ENCODE measurements at places on chromosomes 4 and X.

GRCh38 chr4:114866901-114867670 lies 246.3 kb downstream of the NDST4 start:
- DNase-seq, result no peak

DNA sequence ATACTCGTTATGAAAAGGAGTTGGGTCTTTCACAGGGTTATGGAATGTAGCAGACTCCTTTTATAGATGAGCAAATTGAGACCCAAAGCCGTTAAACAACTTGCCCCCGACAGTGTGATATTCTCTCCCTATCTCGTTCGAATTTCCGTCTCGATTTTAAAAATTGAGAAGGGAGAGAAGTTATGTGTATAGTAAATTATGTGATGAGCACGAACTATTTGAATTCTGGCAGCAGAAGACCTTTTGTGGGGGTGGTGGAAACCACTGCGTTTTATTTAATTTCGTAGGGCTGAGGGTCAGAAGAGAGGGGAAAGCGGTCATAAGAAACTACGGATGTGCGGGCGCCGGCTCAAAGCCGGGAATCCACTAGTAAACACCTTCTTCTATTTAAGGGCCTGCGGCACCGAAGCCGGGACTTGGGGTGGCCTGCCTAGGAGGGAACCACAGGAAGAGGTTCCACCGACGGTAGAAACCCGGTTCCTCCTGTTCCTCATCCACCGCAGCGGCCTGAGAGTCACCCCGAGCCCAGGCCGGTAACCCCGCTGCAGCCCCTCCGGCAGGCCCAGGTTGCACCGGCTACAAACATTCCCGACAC lies 1.5 kb upstream of the DDX3X start:
- no peak for DNase-seq

DNA sequence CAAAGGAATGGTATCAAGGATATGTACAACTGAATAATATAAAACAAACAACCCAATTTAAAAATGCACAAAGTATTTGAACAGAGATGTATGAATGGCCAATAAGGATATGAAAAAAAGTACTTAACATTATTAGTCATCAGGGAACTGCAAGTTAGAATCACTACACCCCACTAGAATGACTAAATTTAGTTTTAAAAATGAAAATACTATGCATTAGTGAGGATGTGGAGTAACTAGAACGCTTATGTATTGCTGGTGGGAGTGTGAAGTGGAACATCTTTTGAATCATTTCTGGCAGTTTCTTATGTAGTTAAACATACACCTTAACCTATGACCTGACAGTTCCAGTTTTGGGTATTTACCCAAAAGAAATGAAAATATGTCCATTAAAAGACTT lies 13.0 kb upstream of the SLC16A2 start:
- DNase-seq, result no peak

DNA sequence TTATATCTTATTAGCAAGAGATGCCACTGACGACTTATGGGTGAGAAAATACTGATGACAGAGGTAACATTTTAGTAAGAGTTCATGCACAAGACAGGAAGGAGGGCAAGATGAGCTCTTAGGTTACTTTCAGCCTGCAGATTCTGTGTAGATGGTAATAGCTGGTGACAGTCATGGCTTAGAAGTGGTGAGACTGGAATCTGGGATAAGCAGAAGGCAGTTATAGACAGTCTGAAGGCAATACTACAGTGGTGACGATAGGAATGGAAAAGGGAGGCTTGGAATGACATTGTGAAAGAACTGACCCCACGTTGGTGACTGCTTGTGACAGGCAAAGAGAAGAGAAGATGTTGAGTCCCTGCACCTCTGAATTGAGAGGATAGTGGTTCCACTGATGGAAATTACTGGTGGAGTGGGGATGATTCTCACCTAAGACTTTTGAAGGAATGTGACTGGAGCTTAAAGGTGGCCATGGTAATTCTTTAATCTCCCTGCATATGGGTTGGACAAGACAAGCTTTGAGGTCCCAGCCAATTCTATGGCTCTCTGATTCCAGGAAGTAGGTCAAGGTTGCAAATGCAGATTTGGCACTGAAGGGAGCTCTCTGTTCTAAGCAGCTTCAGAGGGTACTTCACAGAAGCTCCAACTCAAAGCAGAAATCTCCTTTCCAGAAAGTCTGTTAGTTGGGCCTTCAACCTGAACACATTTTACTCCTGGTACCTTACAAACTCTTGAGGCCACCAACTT lies 99.7 kb downstream of the RASL11B start:
- DNase-seq, result no peak

DNA sequence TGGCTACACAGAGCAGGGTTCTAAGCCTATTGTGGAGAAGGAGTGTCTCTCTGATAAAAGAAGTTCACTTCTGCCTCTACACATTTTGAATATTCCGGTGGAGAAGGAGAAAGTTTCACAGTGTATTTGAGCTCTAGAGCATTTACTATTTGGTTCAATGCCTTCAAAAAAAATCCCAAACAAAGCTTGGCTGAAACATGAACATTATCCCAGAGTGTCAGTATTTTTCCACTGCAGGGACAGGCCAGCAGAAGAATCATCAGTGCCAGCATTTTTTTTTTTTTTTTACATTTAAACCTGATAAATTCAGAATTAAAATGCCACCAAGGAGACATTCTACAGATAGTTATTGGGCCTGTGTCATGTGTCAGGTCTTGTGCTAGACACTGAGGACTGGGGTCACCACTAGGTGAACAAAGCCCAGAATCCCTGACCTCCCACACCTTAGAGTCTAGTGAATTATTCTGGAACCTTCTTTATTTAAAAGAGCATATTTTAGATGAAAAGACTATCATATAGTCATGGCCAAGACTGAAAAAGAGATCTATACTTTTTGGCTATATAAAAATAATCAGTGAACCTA lies 48.0 kb upstream of the NAP1L5 start:
- no peak for DNase-seq

- peak; percentile 73 for DNase-seq
Observed at GRCh38 chr4:71113294-71113693, 119.8 kb downstream of the DCK start.

DNA sequence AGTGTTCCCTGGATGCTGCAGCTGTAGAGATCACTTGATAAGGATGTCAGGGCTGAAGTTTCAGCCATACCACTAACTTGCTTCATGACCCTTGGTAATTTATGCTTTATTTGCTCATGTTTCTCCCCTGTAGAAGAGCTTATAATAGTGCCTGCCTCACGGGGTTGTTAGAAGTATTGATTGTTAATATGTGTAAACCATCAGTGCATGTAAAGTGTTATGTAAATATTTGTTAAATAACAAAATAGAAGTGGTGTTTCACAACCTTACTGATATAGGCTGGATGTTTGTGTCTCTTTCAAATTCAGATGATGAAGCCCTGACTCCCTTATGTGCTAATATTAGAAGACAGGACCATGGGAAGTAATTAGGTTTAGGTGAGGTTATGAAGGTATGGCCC lies 1.5 kb upstream of the CXCL2 start:
- DNase-seq, result no peak

- DNase-seq, result no peak
Observed at GRCh38 chr4:10118048-10119004, 1.7 kb upstream of the WDR1 start.

GRCh38 chrX:23765868-23766267 lies 17.1 kb upstream of the SAT1 start:
- no peak for DNase-seq

DNA sequence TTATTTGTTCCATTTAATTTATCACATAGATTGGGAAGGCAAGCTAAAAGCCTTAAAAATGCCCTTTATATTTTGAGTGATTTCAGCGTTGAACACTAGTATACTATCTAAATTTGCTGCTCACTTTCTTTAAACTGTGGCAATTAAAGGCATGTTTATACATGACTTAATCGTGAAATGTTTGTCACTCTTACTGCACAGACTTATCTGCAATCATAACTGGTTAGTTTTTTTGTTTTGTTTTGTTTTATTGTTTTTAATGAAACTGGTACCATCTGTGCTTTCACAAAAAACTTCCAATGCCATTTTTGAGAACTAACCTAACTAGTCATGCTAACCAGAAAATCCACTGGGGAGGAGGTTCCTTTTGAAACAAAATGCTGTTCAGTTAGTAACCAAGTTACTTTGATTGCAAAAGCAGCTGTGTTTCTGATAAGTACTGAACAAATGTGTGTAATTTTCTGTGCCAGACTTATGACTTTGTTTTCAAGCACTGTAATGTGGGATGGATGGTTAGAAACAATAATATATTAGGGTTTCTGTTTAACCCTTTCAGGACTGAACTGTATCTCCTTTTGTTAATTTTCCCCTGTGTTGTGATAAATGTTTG lies 56.1 kb downstream of the CCKAR start:
- no peak for DNase-seq

DNA sequence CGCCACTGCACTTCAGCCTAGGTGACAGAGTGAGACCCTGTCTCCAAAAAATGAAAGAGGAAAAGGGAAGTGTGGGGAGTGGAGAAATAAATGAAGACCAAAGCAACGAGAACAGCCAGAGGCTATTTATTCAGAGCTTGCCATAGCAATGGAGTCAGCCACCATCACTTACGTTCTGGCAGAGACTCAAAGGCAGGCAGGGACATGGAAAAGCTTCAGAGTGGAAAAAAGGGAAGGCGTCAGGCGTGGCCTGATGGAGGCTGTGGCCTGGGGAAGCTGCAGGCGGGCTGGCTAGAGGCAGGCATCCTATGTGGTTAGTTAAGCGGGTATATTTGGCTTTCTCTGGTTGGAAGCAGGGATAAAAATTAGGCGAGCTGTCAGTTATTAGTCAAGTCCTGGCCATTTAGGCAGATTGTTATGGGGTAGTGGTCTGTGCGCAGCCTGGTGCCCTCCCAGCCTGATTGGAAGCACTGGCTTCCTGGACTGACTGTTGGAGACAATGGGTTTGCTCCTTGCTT lies 73.3 kb downstream of the DCTD start:
- DNase-seq, result no peak
